ENCODE measurements at places on chromosomes 7 and 10. TPM values are rescaled to one million over a fixed set of nuclear protein-coding genes. Genes with fewer than 3 reads are reported as not detected.
A peak's percentile ranks its signal among the peaks of the same experiment; 100 is the strongest.

DNA sequence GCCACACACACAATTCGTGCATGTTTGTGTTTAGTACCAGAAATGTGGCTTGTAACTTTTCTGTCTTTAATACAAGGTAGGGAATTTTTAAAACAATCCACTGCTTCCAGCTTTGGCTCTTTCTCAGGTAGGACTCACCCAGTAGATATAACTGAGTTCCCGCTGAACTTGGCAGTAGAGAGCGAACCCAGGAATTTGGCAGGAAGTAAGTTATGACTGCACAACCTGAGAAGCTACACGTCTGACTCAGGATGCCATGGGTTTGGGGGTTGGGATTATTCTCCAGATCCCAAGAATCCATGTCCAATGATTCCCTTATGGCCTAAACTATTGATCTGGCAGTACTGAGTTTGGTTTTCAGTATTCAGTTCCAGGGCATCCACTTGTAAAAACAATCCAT is 499.7 kb downstream of the CALN1 start:
- no peak for DNase-seq

Gene TMEM140
- total RNA-seq, result 0.53 TPM

- no peak for DNase-seq
Observed at GRCh38 chr10:126628746-126629145, 41.7 kb downstream of the C10orf90 start.

DNA sequence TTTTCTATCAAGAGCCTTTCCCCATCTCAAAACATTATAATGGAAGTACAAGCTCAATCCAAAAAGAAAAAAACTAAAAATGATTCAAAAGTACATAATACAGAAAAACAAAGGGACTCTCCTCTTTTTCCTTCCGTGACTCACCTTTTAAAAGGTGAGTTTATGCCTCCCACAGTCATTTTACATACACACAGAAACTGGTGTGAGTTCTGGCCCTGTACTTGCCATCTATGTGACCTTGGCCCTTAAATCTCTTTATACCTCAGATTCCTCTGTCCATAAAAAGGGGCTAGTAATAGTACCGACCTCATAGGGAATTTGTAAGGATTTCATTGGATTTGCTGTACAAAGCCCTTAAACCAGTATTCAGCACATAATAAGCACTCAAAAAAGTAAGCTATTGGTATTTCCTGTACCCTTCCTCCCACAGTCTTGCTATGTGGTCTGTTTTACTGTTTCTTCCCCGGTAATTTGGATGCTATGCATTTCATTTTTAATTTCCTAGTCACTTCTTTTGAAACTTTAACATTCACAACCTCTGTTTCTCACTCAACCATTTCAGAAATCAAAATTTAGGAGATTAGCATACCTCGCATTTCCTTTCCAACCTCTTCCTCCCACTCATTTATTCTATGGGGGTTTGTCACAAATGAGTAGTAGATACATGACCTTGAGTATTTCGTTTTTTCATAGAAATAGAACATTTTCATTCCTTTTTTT is 39.0 kb downstream of the STK17A start:
- DNase-seq, result no peak

GRCh38 chr7:137774793-137775201 is 72.0 kb downstream of the DGKI start:
- DNase-seq, result peak; percentile 82

DNA sequence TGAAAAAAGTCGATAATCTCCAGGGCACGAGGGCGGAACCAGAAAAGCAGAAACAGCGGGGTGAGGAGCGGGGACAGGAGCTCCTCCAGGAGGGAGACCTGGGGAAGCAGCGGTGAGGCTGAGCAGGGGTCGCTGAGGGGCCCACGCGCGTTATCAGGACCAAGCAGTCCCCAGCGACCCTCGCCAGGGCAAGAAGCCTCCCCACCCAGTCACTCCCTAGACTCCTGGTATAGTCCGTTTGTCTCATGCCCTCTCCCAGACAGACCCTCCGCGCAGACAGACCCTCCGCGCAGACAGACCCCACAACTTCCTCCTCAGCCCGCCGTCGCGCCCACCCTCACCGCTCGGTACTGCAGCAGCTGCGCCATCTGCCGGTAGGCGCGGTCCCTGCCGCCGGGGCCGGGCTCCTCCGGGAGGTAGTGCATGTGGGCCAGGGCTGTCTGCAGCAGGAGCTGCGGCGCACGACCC is 6.3 kb downstream of the ATG9B start:
- no peak for DNase-seq

GRCh38 chr7:98816241-98816640 is 53.6 kb downstream of the TMEM130 start:
- DNase-seq, result no peak

- no peak for DNase-seq
Observed at GRCh38 chr7:154096-154799, 38.1 kb upstream of the FAM20C start.

GRCh38 chr7:134943785-134944400 is 42.4 kb upstream of the AGBL3 start:
- DNase-seq, result peak; percentile 37

GRCh38 chr7:24981171-24981951 is 1.4 kb upstream of the OSBPL3 start:
- DNase-seq, result peak; percentile 58

DNA sequence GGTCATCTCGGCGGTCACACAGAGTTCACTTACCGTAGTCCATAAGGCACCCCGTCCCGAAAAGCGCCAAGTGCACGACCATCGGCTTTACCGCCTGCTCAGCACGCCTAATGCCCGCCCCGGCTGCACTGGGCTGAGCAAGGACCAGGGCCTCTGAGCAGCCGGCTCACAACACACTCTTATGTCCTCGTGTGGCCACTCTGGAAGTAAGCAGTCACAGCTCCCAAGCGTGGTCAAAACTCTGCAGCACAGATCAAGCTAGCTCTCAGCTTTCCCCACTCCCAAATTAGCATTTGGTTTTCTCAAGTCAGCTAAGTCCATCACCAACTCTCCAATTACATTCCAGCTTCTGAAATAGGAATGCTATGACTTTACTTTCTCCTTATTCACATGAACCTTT is 57.7 kb downstream of the MAD1L1 start:
- DNase-seq, result no peak

Measured in bronchial epithelial cell (primary cell).